Hematopoietic multipotent progenitor cell treated with erythropoietin and hydrocortisone succinate and interleukin-3 and kit ligand, for 8 days (in vitro differentiated cells): ENCODE measurements at places on chromosomes 7 and 10.

- peak; percentile 13 for DNase-seq
Measured at GRCh38 chr7:129110258-129110981, 34.1 kb upstream of the TSPAN33 start.

DNA sequence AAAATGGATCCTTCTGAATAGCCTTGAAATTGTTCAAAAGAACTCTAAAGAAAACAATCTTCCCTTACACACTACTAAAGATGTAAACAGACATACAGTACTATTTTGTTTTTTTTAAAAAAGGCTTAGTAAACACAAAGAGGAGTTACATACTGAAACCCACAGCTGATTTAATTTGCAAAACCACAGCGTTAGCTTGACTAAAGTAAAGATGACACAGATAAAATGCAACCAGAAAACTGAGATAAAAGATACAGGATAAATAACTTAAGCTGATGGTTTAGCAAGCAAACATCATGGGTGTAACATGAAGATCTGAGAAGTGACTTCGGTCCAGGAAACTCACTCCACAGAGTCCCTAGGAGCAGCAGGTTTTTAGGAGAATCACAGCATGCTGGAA lies 21.8 kb downstream of the PRKCQ start:
- no peak for DNase-seq

DNA sequence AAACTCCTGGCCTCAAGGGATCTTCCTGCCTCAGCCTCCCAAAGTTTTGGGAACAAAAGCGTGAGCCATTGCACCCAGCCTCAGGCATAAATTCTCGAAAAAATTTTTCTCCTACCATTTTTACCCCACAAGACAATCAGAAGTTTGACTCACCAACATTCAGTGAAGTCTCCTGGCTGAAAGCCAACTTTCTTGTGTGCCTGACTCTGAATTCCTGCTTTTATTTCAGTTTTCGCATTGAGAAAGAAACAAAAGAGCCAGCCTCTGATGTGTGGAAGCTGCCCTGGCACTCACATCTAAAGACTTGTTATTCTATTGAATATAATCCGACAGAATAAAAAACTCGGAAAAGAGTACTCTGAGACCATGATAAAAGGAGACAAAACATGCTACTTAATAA lies 402.9 kb downstream of the MAGI2 start:
- DNase-seq, result no peak

DNA sequence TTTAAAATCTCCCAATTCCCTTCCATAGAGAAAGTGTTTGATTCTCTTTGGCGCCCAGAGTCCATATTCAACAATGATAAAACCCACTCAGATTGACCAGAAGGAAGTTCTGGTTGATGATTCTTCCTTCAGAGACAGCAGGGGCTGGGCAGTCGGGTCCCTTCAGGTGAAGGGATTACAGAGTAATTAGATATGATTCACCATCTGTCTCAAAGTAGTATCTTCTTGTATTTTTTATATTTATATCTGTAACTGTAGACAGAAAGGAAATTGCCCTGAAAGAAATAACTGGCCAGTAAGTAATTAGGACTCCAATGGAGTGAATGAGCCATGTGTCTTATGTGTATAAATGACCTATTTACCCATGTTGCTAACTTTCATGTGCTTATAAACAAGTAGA lies 156.0 kb downstream of the PLCE1 start:
- DNase-seq, result no peak

DNA sequence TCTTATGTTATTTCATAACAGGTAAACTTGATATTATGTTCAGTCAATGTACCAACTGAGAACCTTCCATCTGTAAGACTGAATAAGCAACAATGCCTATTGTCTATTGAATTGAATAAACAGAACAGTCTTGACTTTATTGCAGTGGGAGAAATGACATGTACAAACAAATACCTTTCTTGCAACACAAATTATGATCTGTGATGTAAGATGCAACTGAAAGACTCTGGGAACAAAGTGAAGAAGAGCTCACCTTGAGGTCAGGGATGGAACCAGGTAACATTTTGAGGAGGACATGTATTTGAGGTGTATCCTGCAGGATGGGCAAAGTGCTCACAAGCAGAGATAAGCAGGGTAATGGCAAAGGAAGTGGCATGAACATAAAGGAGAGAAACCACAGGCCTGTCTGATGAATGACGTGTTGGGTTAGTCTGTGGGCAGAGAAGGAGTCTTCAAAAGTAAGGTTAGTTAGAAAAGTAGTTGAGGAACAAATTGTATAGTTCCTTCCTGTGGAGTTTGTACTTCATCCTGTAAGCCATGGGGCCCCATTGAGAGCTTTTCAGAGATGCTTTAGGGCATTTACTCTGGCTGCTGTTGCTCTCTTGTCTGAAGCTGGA lies 9.5 kb downstream of the PNLIPRP3 start:
- no peak for DNase-seq

- DNase-seq, result no peak
Measured at GRCh38 chr10:101557541-101557940, 30.5 kb downstream of the POLL start.

DNA sequence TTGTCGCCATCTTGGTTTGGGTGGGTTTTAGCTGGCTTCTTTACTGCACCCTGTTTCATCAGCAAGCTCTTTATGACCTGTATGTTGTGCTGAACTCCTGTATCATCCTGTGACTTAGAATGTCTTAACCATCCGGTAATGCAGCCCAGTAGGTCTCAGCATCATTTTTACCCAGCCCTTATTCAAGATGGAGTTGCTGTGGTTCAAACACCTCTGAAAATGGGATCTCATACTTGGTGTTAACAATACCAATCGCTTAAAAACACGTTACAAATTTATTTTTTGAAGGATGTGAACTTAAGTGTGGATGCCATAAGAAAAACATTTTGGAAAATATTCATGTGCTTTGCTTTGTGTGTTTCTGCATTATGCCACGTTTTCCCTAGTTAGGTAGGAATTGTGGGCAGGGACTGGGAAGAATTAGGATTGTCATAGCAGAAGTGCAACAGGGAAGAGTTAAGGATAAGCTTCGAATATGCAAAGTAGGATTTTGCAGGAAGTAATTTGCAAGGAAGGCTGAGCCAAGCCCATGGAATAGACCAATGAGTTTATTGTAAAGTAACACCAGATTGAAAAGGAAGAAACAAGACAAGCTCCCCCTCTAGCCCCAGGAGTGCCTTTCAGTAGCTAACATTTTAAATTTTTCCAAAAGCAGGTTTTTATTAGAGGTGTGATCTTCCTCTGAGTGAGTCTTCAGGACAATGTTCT lies 56.4 kb downstream of the PRR15 start:
- no peak for DNase-seq

- DNase-seq, result no peak
Measured at GRCh38 chr7:24754906-24755506, 2.3 kb downstream of the GSDME start.

- DNase-seq, result no peak
Measured at GRCh38 chr7:98562871-98563495, 54.1 kb upstream of the NPTX2 start.

DNA sequence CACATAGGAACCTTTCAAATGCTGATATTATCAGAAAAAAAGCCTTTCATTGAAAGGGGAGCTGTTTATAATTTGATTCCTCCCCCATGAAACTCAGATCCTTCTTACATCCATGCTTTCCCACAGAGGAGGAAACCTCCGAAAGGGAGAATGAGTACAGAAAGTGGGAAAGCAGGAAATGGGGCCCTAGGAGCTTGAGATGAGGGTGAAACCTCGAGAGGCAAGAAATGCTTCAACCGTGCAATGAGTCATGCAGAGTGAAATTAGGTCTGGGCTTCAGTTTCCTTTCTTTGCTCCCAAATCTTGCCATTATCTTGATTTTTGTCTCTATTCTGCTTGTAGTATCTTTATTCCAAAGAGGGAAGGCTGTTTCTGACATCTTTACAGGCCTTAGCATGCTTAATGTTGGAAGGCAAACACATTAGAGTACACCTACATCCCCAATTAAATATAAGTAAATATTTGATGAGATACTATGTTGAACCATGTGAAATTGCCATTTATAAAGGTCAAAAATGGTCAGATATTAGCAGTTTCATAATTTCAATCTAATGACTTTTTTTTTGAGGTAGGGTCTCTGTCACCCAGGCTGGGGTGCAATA lies 79.1 kb downstream of the NAMPT start:
- no peak for DNase-seq

GRCh38 chr7:24907311-24907886 lies 72.6 kb downstream of the OSBPL3 start:
- peak; percentile 48 for DNase-seq

- DNase-seq, result no peak
Measured at GRCh38 chr10:98253499-98253898, 14.5 kb downstream of the LOXL4 start.

GRCh38 chr10:59577984-59578383 lies 131.7 kb downstream of the SLC16A9 start:
- DNase-seq, result no peak

GRCh38 chr10:34231441-34232180 lies 583.5 kb downstream of the PARD3 start:
- no peak for DNase-seq

DNA sequence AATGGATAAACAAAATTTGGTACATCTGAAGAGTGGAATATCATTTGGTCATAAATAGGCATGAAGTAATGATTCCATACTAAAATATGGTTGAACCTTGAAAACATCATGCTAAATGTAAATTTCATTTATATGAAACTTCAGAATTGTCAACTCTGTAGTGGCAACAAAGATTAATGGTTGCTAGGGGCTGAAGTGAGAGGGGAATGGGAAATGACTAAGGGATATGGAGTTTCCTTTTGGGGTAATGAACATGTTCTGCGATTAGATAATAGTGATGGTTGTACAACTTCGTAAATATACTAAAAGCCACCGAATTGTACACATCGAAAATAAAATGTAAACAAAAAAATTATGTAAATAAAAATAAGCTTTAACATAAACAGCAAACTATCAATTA lies 384.1 kb upstream of the STEAP1 start:
- DNase-seq, result no peak

DNA sequence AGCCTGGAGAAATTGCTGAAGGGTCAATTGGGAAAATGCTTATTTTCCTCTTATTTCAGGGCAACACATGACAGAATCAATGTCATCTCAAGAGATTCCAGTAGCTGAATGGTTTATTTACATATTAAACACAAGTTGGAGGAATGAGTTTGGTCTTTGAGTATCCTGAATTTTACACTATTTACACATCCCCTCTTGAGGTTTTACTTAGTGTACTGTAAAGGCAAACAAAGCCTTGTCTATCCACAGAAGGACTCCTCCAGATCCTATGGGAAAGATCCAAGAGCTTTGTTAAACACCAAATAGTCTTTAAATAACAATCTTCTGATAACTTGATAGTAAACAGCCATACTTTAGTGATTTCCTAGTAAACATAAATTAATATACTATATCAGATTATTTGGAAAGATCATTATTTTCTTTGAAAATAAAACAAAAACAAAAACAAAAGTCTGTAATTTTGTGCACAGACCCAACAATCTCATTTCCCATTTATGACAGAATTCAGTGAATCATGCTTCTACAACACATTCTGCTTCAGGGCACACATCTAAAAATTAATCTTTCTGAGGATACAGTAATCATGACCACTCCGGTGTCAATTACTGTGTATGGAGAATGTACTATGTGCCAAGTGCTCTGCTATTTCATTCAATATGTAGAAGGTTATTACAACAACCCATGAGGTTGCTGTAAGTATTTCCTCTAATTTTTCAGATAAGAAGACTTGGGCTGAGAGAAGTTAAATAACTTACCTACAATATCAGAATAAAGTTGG lies 575.0 kb upstream of the LRRTM3 start:
- DNase-seq, result no peak

DNA sequence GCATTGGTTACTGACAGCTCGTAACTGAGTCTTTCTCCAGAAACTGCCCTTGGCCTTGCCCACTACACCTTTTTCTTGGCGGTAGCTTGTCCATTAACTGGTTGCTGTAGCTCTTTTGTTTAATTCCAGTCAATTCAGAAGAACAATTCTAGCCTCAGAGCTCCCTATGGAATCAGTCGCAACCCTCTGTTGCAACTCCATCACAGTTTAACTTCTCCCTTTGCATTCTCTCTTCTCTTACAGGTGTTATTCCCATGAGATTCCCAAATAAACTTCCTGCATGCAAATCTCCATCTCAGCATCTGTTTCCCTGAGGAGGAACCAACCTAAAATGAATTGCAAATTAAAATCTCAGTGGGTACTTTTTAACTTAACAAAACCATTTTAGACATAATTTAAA lies 28.4 kb upstream of the TMEM26 start:
- no peak for DNase-seq

GRCh38 chr7:74464931-74465886 lies 11.5 kb downstream of the GTF2IRD1 start:
- DNase-seq, result no peak

- peak; percentile 27 for DNase-seq
Measured at GRCh38 chr10:55631071-55631654, 729.9 kb downstream of the ZWINT start.

GRCh38 chr7:149796287-149796860 lies 23.0 kb upstream of the ZNF467 start:
- no peak for DNase-seq

GRCh38 chr7:50815138-50815537 lies 32.4 kb upstream of the GRB10 start:
- no peak for DNase-seq

- DNase-seq, result no peak
Measured at GRCh38 chr10:124756156-124756903, 12.2 kb upstream of the FAM53B start.

DNA sequence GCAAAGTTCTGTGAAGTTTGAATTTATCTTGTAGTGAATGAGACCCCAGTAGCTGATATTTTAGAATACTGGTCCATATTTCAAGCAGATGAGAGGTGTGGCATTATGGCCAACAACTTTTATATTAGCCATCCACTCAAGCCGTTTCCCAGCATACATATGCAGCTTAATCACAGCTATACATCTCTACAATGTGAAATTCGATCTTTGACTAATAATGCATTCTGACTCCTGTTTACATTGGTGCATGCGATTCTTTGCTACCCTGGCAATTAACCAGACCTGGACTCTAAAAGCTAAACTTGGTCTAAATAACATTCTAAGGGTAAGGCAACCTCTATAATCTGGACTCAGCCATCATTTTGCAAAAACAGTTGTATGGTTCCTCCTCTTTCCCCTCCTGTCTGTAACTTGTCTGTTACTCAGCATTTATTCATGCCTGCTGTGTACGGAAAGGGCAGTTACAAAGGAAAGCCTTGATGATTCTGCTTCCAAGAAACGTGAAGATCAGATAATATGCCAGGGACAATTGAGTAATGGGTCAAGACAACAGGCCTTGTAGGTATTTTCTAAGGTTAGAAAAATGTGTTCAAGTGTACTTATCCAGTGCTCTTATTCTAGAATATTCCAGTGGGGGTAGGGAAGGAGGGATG lies 50.6 kb downstream of the PNLIPRP2 start:
- no peak for DNase-seq

DNA sequence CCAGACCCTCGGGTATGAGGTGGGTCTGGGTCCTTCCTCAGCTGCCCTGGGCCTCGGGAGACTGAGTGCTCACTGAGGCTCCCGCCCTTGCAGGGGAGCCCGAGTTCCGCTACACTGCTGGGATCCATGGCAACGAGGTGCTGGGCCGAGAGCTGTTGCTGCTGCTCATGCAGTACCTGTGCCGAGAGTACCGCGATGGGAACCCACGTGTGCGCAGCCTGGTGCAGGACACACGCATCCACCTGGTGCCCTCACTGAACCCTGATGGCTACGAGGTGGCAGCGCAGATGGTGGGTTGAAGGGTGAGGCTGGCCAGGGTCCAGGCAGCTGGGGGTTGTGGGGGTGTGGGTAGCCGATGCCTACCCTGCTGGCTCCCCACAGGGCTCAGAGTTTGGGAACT lies 7.6 kb downstream of the AEBP1 start:
- no peak for DNase-seq

- no peak for DNase-seq
Measured at GRCh38 chr7:156050636-156051569, 238.6 kb upstream of the SHH start.
